Fibroblast of the aortic adventitia (primary cell): ENCODE measurements at places on chromosomes 16 and 17. TPM values are rescaled to one million over a fixed set of nuclear protein-coding genes. Genes with fewer than 3 reads are reported as not detected.

The SMPD3 gene
- not detected in 2 replicates for total RNA-seq

The GCGR gene
- not detected in 2 replicates for total RNA-seq

The IL17C gene
- not detected in 2 replicates for total RNA-seq

The EME1 gene
- 9.1 TPM in 1 of 2 replicates, not detected in the other for total RNA-seq

The TEX14 gene
- not detected in 2 replicates for total RNA-seq

The RNF157 gene
- total RNA-seq: 0.08 and 0.18 TPM in 2 replicates

The RMI2 gene
- total RNA-seq: 3.0 and 24.4 TPM in 2 replicates

The SF3B3 gene
- 39.1 and 184 TPM in 2 replicates for total RNA-seq

The NF1 gene
- 59.3 and 79.7 TPM in 2 replicates for total RNA-seq

The NACA2 gene
- total RNA-seq: not detected in 2 replicates

The RAD51C gene
- total RNA-seq: 4.3 and 35.2 TPM in 2 replicates

The LRRC46 gene
- total RNA-seq: 0.16 TPM in 1 of 2 replicates, not detected in the other
